Spinal cord (tissue), 10 donors: ENCODE measurements at places on chromosomes 3 and 15. TPM values are rescaled to one million over a fixed set of nuclear protein-coding genes. Genes with fewer than 3 reads are reported as not detected.

DNA sequence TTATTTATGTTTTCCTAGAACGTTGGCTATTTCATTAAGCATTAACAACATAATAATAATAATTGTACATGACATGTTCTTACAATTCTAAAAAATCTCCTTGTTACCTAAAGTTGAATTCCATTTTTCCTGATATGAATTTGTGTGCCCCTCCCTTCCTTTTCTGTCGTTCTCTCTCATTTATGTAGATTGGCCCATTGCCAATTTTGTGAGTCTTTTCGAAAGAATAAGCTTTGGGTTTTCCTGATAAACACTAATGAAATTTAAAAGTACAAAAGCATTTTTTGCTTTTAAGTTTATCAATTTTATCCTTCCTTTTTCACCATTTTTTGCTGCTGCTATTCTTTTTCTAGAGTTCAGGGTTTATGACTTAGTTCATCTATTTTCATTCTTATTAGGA lies 44.9 kb downstream of the PRR23E start:
- DNase-seq = no peak

Gene CACNA2D3
- 32.6 TPM for polyA plus RNA-seq

Gene RPUSD3
- 53.8 TPM for polyA plus RNA-seq

Gene PDZRN3
- polyA plus RNA-seq = 31.2 TPM

DNA sequence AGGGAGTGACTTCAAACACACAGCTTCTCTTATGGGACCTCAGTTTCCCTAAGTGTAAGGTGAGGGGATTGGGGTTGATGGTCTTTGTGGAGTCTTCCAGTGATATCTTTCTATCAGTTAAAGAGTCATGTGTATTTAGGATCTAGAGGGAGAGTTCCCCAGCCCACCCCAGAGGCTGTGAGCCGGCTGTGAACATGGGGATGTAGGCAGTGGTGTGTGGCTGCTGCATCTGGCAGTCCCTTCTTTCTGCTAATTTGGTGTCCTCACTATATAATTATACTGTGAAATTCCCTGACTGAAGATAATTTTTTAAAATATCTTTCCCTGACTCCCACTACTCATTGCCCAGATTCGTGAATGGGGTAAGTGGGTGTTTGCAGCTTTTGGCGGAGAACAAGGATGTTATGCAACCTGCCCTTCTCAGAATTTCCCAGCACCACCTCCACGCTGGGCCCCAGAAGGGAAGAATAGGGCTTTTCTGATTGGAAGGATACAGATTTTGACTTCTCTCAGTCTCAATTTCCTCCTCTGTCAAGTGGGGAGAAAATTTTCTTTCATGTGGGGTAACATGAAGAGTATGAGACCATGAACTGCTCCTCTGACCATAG lies 79.0 kb upstream of the RASGRF1 start:
- DNase-seq = no peak
